Brain pericyte (primary cell): ENCODE measurements at places on chromosomes 2 and 18.

- DNase-seq = no peak
Measured at GRCh38 chr18:79440316-79441110, 44.8 kb downstream of the NFATC1 start.

- DNase-seq = no peak
Measured at GRCh38 chr18:58132595-58133261, 88.7 kb downstream of the NEDD4L start.

- DNase-seq = no peak
Measured at GRCh38 chr2:173793709-173794565, 171.2 kb downstream of the SP3 start.

- no peak for DNase-seq
Measured at GRCh38 chr2:159748089-159748488, 35.8 kb downstream of the MARCHF7 start.

DNA sequence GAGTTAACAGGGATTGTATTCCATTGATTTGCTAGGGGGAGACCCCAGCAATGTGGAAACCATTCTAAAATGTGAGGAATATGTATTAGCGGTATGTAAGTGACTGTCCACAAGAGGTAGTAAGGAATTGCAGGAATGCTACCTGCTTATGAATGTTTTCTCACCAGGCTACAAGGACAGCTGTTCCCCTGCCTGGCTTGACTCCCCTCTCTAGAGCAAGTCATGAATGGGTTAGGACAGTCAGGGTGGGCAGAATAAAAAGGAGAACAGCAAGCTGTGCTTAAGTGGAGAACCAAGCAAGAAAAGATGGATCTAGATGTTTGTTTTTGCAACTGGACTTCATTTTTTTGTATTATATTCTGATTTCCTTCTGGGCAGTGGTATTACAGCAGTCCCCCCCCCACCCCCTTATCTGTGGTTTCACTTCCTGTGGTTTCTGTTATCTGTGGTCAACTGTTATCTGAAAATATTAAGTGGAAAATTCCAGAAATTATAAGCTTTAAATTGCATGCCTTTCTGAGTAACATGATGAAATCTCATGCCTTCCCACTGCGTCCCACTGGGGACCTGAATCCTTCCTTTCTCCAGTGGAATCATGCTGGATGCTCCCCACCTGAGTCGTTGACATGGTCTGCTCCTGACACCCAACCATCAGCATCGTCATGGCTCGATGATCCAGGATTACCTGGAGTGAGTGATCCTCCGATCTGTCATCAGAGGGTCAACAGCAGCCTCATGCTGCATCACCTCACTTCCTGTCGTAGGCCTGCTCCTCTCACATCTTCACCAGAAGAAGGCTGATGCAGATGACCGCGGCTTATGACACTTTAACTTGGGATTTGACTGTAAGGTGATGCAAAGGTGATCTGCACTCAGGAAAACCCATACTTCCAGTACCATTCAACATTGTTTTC, 52.2 kb downstream of the VAPA start:
- no peak for DNase-seq

- DNase-seq = no peak
Measured at GRCh38 chr2:48734576-48735303, 20.8 kb downstream of the LHCGR start.

DNA sequence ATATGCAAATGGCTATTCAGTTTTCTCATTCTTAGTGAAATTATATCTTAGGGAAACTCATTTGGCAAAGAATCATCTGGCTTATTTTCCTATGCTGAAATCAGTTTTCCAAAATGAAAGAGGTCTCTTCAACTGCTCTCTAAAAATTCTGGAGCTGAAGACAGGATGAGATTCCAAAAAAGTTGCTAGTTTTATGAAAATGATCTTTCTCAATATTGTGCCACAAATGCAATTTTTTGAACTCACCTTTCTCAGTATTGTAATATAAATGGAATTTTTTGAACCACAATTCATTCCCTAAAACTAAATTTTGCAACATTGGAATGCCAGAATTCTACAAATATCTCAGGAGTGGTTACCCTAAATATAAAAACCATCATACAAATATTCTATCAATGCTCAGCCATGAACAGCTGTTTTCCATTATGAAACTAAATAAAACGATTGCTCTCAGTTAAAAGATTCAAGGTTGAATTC, 147.7 kb upstream of the PKDCC start:
- DNase-seq = no peak

- DNase-seq = no peak
Measured at GRCh38 chr2:49067971-49068370, 86.3 kb downstream of the FSHR start.

DNA sequence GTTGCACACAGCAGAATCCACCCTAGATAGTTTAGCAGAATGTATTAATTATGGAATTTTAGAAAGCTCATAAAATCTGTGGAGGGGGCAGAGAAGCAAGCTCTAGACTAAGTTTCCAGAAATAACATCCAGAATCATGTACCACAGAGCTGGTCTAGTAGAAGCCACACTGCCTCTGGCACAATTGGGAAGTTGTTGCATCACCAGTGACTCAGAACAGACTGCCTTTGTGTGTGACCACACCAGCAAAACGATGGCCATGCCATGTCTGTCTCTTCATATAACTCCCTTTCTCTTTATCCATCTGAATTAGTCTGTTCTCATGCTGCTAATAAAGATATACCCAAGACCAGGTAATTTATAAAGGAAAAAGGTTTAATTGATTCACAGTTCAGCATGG, 158.9 kb downstream of the CCDC148 start:
- DNase-seq = no peak

DNA sequence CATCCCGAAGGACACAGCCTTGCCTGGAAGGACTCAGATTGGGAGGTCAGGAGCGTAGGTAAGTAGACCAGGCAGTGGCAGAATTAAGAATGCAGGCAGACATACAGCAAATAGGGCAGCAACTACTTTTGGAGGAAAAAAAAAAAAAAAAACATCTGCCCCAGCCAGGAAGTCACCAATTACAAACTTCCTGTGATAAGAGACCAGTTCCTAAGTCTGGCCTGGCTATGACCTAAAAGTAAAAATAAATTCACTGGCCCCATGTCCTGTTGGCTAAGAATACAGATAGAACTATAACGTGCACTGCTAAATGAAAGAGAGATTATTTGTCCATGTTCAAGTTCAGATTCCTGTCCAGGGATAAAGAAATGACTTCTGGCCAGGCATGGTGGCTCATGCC, 45.2 kb upstream of the NOSTRIN start:
- no peak for DNase-seq

DNA sequence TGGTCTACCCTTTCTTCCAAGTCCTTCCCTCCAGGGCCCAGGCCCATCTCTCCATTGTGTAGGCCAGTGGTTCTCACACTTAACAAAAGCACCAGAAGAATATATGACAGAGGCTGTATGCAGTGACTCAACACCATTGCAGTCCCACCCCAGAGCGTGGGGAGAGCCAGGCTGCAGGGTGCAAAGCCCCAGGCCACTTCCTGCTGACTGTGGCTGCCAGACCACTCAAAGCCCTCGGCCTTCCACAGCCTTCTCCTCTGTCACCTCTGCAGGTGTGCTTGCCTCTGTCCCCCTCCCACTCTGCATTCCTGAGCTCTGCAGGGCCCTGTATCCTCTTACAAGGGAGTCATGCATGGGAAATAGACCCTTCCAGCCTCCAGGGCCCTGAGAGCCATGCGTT, 40.4 kb upstream of the ARHGEF4 start:
- DNase-seq = no peak

DNA sequence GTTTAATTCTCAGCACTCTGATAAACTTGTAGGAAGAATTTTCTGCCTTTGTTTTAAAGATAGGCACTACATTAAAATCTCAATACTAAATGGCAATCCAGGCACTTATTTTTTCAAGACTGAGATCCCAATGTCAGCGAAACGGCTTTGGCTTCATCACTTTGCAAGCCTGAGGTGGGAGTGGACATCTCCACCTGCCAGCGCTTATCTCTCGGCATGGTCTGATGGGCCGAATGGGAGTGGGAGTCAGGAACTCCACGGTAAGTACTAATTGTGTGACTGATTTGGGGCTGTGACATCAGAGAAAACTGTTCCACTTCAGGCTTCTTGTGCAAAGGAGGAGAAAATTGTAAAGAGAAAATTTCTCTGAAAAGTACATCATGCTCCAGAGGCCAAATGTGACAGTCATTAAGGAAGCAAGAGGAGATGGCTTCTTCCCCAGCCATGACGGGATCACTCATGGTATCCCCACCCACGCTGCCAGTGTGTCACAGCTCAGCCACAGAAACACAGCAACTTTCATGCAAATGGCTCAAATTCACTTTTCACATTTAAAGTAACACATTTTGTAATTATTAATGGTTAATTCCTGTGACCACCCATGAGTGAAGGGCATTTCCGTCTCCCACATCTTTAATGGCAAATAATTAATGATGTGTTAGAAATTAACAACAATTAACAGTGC, 385.5 kb upstream of the HNRNPA3 start:
- DNase-seq = no peak

DNA sequence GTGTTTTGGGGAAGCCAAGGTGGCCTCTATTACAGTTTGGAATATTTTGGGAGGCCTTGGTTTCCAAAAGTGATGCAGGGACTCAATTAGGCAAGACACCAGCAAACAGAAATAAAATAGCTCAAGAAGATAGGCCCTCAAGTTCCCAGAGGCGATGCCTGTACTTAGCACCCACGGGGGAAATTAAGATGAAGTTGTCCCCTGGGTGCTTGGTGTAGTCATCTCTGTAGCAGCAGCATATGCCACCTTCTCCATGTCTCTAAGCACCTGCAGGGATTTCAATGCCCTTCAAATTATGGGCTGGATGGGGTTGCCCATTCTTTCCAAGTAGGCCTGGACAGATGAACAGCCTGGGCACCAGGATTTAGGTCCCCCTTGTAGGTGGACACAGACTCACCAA, 185.0 kb downstream of the CTIF start:
- DNase-seq = no peak

DNA sequence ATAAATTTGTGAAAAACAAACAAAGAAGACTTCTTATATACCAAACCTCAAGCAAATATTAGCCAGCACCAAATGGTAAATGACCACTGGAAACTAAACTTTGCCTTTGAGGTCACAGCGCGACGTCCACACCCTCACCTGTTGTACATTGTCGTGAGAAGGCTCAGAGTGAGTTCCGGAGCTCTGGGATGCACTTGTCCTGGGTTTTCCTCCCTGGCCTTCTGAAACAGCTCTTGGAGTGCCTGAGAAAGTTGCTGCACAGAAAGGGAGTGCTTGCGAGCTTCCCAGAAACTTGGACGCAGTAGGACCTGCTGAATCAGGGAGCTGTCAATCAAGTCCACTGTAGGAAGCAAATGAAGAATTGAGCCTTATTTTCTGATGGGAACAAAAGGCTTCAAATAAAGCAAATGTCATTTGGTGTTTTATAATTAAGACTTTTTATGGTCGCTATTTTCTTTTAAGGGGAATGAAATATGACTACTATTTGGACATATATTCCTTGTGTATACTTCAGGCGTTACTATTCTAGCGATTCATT, 11.0 kb downstream of the DYTN start:
- DNase-seq = no peak

DNA sequence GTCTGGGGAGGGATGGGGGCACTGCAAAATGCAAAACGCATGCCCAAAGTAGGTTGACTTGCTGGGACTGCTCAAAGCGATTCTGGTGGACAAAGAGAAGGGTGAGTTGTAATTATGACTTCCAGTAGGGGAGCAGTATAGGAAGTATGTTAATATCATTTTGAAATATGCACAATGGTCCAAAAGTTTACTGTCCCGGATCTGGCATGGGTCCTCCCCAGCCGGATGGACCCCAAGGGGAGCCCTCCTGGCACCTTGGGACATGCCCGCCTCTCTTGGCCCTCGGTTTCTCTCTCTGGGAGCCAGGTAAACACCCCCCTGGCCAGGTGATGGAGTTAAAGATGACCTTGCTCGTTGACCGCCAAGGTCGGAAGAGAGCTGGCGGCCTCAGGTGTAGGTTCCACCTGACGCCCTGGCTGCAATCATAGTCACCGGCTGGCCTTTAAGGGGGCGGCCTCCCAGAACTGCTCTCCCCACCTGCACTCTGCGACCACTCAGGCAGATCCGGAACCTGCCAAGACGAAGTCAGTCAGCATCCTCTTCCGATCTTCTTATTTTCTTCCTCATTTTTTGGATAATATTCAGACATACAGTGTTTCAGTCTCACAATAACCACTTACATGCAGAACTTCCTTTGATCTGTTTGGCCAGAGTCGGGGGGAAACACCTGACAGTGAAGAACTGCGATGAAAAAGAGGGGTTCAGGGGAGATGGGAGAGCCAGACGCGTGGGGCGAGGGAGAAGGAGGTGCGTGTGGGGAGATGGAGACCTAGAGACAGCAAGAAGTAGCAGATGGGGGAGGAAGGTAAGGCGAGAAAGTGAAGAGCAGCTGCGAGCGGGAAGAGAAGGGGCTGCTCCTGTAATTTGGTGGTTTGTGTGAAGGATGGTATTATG, 148.3 kb downstream of the MEIS1 start:
- DNase-seq = no peak
